Activated CD8-positive, alpha-beta T cell treated with anti-CD3 and anti-CD28 coated beads for 36 hours (primary cell): ENCODE measurements at places on chromosomes 5 and 9. TPM values are rescaled to one million over a fixed set of nuclear protein-coding genes. Genes with fewer than 3 reads are reported as not detected.
A peak's percentile ranks its signal among the peaks of the same experiment; 100 is the strongest.

DNA sequence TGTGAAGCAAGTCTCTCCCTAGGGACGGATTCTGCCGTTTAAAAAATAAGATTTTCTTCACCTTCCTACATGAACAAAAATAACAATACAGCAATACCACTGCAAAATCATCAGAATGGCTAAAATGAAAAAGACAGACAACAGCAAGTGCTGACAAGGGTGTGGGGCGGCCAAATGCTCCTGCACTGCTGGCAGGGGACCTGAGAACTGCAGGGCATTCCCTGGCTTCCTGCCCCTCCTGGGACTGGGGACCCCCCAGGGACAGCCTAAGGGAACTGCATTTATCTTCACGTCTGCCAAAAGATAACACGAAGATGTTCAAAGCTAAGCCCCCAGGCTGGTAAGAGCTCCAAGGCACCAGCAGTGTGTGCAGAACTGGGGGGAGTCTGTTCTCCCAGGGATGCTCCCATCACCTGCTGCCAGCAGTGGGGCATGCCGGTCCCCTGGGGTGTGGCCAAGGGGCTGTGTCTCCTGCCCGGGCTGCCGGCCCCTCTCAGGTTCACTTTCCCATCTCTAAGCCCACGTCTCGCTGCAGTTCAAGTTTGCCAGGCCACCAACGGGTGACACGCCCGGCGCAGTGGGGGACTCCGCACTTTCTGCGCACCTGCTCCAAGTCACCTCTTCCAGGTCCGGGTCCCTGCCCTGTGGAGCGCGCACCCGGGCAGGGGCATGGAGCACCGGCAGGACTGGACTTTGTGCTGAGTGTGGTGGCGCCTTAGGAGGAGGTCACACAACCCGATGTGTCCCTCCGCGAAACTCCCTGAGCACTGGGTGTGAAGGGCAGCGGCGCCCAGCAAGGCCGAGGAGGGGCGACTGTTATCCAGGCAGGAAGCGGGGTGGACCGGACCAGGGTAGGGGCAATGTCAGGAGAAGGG lies 4.5 kb upstream of the EGFL7 start:
- DNase-seq: no peak

- no peak for DNase-seq
Measured at GRCh38 chr5:158162479-158163034, 303.6 kb upstream of the CLINT1 start.

GRCh38 chr9:89661391-89661949 lies 56.7 kb downstream of the GADD45G start:
- DNase-seq: no peak

- DNase-seq: no peak
Measured at GRCh38 chr9:136092353-136092650, 2.8 kb downstream of the NACC2 start.

DNA sequence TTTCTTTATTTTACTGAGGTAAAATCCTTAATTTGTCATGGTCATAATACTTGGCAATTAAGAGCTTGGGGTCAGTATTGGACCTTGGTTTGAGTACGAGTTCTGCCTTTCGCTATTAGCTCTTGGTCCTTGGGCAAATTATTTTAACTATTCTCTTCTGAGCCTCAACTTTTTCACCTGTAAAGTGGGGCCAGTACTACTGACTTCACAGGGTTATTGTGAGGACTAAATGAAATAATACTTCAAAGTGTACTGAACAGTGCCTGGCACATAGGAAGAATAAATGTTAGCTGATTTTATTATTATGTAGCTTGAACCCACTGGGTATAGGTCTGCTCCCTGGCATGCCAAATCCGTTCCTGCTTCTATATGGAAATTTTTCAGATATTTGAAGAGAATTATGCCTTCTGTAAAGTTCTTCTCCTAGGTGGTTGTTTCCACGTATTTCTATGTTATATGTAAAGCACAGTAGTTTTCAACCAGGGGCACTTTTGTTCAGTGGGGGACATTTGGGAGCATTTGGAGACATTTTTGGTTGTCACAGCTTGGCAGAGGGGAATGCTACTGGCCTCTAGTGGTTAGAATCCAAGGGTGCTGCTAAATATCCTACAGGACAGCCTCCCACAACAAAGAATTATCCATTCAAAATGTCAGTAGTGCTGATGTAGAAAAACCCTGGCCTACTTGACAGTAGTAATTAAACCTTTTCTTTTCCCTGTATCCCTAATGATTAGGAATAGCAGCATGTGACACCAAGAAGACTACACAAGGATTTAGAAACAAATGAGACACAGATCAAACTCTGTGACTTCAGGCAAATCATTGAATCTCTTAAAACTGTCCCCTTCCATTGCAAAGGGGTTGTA lies 4.5 kb downstream of the RCL1 start:
- peak; percentile 18 for DNase-seq

DNA sequence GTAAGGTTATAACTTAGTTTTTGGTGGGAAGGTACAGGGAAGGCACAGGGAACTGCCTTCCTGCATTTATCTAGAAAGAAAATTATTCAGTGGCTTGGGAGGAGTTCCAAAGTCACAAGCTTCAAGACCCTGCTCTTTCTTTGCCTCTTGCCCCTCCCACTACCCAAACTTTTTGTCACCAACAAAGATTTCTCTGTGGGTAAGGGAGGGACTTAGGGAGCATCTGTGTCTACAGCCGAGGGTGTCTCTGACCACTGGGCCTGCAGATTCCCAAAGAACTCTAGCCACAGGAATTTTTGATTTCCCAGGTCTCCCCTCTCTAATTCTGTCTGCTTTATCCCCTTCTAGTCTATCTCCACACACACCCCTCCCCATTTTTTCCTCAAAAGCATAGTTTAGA lies 2.1 kb downstream of the ECSCR start:
- DNase-seq: no peak

- DNase-seq: no peak
Measured at GRCh38 chr5:135065306-135066265, 31.6 kb upstream of the PITX1 start.

GRCh38 chr5:86665984-86666760 lies 48.4 kb downstream of the COX7C start:
- peak; percentile 60 for DNase-seq

DNA sequence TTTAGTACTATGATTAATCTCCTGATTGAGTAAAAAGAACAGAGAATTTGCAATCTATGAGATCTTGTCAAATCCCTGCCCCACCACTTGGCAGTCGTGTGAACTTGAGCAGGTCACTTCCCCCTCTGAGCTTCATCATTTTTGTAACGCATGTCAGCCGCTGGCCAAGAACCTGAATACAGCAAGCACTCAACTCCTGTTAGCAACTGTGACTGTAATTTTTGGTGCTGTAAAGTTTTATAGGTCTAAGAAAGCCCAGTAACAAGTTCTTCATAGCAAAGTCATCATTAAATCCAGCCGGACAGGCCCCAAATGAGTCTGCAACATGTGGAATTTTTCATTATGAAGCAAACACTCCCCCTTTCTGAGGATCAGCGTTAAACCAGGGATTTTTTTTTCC lies 49.4 kb downstream of the DRD1 start:
- no peak for DNase-seq

GRCh38 chr5:61132559-61132958 lies 29.7 kb downstream of the SMIM15 start:
- DNase-seq: no peak

- DNase-seq: no peak
Measured at GRCh38 chr9:124410321-124410913, 4.8 kb downstream of the PSMB7 start.

DNA sequence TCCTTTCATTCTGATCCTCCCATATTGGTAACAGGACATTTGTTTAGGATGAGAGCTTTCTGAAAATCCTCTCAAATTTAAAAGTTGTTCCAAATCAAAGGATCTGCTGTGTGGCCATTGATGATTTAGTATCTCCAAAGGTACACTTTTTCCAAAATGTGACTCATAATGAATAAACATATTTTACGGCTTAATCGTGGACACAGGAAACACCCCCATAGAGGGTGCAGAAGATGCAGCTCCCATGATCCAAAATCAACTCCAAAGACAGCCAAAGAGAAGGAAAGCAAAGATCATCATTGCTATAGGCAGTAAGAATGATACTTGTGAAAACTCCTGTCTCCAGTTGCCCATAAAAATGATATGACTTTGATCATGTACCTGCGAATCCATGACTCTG lies 239.7 kb downstream of the PIK3R1 start:
- DNase-seq: no peak

DNA sequence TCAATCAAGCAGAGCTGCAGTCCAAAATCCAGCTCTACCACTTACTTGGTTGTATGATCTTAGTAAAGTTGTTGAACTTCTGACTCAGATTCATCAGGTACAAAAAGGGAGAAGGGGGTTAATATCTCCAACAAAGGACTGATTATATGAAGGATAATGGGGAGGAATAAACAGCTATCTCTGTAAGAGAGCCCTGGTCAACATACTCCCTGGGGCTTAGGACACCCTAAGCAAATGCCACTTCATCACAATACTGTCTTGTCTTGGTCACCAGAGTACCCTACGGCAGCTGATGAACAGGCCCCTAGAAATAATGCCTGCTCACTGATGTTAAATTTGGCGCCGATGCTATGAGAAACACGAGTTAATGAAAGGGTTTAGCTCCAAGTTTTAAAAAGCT lies 34.8 kb downstream of the LHFPL2 start:
- no peak for DNase-seq

GRCh38 chr9:85981369-85981768 lies 40.4 kb downstream of the NAA35 start:
- DNase-seq: no peak

DNA sequence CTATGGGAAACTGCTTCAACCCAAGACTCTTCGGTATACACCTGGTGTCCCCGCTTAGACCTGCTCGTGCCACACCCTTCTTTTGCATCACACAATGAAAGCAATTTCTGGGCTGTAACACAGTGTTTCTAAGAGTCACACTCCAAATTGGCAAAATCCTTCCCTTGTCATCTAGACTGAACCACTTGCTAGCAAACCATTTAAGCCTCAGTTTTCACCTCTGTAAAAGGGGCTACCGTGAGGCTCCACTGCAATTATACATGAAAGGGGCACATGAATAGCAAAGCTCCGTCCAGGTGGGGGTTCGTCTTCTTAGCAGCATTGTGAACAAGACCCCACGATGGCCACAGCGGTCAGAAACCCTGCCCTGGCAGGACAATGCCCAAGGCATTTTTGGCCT lies 166.8 kb downstream of the PAX5 start:
- no peak for DNase-seq

DNA sequence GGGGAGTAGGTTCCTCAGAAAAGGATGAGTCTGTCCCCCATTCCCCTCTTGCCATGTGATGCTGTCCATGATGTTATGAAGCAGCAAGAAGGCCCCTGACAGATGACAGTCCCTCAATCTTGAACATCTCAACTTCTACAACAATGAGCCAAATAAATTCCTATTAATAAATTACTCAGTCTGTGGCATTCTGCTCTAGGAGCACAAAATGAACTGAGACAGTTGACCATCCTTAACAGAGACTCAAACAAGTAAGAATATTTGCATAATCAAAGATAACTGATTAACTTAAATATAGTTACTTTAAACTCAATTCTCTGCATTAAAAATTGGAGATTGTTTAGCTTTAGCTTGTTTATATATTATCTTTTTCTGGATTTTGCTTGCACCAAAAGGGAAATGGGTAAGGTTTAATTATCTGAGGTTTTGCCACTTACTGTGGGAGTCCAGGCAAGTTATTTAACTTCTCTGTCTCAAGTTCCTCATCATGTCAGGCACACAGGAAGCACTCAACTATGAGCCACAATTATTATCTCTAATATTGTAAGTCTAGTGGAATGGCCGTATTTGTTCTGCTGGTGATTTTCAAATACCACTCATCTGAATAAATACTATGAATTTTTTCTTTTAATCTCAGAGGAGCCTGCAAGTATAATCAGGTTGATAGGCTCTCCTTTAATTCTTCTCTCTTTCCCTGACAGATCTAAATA lies 162.9 kb downstream of the TSSK1B start:
- DNase-seq: no peak

GRCh38 chr9:127428348-127428747 lies 4.2 kb downstream of the ZNF79 start:
- no peak for DNase-seq

DNA sequence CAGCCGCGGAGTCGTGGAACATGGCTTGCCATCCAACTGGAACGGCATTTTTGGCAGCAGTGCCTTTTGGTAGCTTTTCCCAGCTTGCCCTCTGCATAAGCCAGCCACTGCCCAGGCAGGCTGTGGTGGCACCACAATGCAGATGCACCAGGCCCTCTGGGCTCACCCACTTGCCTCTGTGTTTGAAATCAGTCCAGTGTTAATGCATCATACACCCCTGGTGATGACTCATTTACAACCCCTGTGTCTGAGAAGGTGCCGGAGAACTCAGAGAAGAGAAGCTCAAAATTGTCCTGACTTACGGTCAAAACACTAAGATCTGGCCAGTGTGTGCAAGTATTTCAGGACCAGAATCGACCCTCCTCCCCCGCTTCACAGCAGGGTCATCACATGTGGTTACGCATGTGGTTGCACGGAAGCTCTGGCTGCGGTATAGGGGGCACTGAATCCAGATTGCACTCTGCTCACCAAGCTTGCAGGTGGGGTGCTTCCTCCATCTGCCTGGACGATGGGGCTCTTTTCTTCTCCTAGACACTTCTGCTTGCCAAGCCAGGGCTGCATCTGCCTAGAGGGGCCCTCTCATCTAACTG lies 66.5 kb upstream of the SMIM15 start:
- peak; percentile 5 for DNase-seq

The CENPK gene
- 79.2 TPM for total RNA-seq

The LIX1 gene
- not detected for total RNA-seq

The NEUROG1 gene
- total RNA-seq: not detected

The OBP2B gene
- not detected for total RNA-seq

The SH3TC2 gene
- total RNA-seq: not detected

The CDC20B gene
- not detected for total RNA-seq

The ZNF300 gene
- total RNA-seq: 1.2 TPM

The IRX1 gene
- total RNA-seq: not detected

The ZNF608 gene
- total RNA-seq: not detected

The COL5A1 gene
- total RNA-seq: 0.34 TPM

The PDLIM4 gene
- total RNA-seq: not detected

The EIF4EBP3 gene
- 19.6 TPM for total RNA-seq

The SCGB3A2 gene
- not detected for total RNA-seq

The CCL28 gene
- 15.0 TPM for total RNA-seq

The ZCCHC7 gene
- total RNA-seq: 32.9 TPM

The PALM2AKAP2 gene
- not detected for total RNA-seq

The FGF10 gene
- not detected for total RNA-seq

The BARHL1 gene
- not detected for total RNA-seq

The PCDHGC5 gene
- total RNA-seq: not detected
